ENCODE measurements at places on chromosomes 4 and X.
A peak's percentile ranks its signal among the peaks of the same experiment; 100 is the strongest.

- no peaks in the 10 kb centered on the region for H3K36me3 ChIP-seq
Measured at GRCh38 chr4:124839786-124840390, 127.4 kb upstream of the ANKRD50 start.

GRCh38 chr4:158316264-158316663 is 106.0 kb downstream of the TMEM144 start:
- H3K4me1 ChIP-seq, result no peaks in the 10 kb centered on the region
- no peak overlapping the region for H3K4me3 ChIP-seq
- no peak for DNase-seq
- H3K36me3 ChIP-seq, result no peaks in the 10 kb centered on the region
- H3K27me3 ChIP-seq, result no peaks in the 10 kb centered on the region
- no peak overlapping the region for H3K27ac ChIP-seq

GRCh38 chrX:133215017-133215416 is 3.1 kb downstream of the TFDP3 start:
- H3K27ac ChIP-seq, result no peak overlapping the region
- no peaks in the 10 kb centered on the region for H3K36me3 ChIP-seq
- no peak for DNase-seq

- DNase-seq, result no peak
- H3K36me3 ChIP-seq, result no peaks in the 10 kb centered on the region
- H3K4me3 ChIP-seq, result no peak overlapping the region
- H3K27me3 ChIP-seq, result no peaks in the 10 kb centered on the region
- peaks cover 19% of the 10 kb centered on the region for H3K4me1 ChIP-seq
Measured at GRCh38 chr4:8744083-8744805, 127.4 kb downstream of the HMX1 start.

- no peaks in the 10 kb centered on the region for H3K4me1 ChIP-seq
- no peak overlapping the region for H3K4me3 ChIP-seq
- DNase-seq, result no peak
- H3K27ac ChIP-seq, result no peak overlapping the region
Measured at GRCh38 chr4:81084634-81085033, 54.1 kb downstream of the BMP3 start.

GRCh38 chr4:13653766-13654161 is 26.2 kb upstream of the BOD1L1 start:
- no peak overlapping the region for H3K27ac ChIP-seq
- no peaks in the 10 kb centered on the region for H3K36me3 ChIP-seq
- no peaks in the 10 kb centered on the region for H3K27me3 ChIP-seq
- no peak for DNase-seq
- peaks cover 8% of the 10 kb centered on the region for H3K4me1 ChIP-seq

GRCh38 chrX:40933132-40933705 is 152.0 kb upstream of the USP9X start:
- no peak for DNase-seq
- peaks cover 2% of the 10 kb centered on the region for H3K27me3 ChIP-seq
- H3K36me3 ChIP-seq, result no peaks in the 10 kb centered on the region
- H3K4me1 ChIP-seq, result peaks cover 2% of the 10 kb centered on the region
- no peak overlapping the region for H3K4me3 ChIP-seq
- H3K27ac ChIP-seq, result no peak overlapping the region

DNA sequence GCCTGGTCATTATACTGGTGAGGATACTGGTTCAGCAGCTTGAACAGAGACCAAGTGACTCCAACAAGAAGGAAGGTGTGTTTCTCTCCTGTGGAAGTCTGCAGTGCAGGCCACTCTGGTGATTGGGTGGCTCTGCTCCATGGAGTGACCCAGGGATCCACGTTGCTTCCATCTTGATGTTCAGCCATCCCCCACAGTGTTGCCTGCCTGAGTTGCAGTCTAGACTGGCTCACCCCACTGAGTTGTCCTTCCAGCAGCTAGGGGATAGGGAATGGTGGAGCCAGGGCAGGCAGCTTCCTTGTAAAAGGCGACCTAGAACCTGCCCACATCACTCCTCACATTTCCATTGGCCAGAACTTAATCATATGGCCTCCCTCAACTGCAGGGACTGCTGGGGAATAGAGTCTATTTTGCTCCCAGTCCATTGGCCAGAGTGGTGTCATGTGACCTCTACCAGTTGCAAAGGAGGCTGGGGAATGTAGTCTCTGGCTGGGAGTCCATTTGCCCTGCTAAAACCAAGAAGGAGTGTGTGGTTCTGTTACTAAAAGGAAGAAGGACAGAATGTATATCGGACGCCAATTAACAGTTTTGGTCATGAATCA is 8.0 kb downstream of the MAN2B2 start:
- no peak overlapping the region for H3K4me3 ChIP-seq
- H3K27me3 ChIP-seq, result no peaks in the 10 kb centered on the region
- H3K4me1 ChIP-seq, result no peaks in the 10 kb centered on the region
- DNase-seq, result no peak

DNA sequence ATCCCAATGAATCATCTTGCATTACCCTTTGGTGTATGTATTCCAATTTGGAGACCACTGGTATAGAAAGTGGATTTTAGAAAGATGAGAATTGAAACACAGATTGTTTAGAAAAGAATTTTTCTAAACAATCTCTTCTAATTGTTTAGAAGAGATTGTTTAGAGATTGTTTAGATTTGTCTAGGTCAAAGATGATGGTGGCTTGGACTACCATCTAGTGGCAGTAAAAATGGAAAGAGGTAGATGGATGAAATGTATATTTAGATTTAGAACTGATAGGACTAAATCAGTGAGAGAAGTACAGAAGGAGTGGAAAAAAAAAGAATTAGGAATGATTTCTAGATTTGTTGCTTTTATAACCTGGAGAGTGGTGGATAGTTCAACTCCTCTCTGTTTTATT is 70.6 kb downstream of the ARSJ start:
- no peaks in the 10 kb centered on the region for H3K36me3 ChIP-seq
- DNase-seq, result no peak
- H3K4me3 ChIP-seq, result no peak overlapping the region

DNA sequence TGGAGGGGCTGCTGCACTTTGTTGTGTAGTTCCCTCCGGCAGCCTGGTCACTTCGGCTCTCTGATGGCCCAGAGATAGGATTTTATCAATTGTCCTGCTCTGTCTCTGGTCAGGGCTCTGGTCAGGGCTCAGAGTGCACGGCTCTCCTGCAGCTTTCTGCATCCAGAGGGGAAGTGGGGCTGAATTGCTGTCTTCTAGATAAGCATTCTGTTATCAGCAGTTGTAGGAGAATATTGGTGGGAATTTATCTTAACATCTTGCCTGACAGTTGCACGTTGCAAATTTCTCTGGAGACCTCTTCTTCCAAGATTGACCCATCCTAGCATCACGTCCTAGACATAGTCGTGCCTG is 62.8 kb downstream of the FAM193A start:
- peaks cover 16% of the 10 kb centered on the region for H3K4me1 ChIP-seq
- no peak for DNase-seq
- peaks cover 10% of the 10 kb centered on the region for H3K36me3 ChIP-seq
- no peak overlapping the region for H3K27ac ChIP-seq
- no peak overlapping the region for H3K4me3 ChIP-seq

DNA sequence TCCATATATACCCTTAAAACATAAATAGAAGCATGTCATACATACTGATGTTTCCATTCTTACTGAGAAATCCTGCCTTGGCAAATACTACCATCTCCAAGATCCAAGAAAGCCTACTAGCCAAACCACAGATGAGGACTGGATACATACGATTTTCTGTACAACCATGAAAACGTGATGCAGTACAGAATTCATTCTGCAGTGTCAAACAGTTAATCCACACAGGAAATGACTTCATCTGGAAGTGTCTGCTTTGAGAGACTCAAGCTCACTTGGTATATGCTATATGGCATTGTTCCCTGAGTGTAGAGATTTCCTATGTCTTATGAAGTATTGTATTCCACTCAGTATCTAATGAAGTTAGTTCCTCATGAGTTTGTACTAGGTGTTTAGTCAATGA is 94.3 kb downstream of the CT47B1 start:
- H3K27me3 ChIP-seq, result no peaks in the 10 kb centered on the region
- DNase-seq, result no peak
- H3K27ac ChIP-seq, result no peak overlapping the region
- H3K4me1 ChIP-seq, result peaks cover 1% of the 10 kb centered on the region

DNA sequence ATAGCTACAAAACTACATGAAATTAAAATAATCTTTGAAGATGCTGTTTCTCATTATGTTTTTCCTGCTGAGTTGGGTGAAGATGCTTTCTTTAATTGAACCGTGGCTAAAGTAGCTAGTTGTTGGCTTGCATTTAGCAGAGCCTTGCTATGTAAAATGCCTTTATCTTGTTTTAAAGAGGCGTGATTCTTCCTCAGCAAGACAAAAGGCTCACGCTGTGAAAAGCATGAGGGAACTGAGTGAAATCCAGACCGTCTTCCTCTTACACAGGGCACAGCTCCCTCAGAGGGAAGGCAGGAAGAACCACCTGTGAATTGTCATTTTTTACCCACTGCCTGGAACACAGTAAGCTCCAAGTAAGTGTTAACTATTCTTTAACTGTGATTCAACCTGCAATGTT is 39.0 kb upstream of the ZNF518B start:
- H3K27ac ChIP-seq, result peak overlapping the region; percentile 62
- H3K36me3 ChIP-seq, result no peaks in the 10 kb centered on the region
- DNase-seq, result peak; percentile 45
- no peak overlapping the region for H3K4me3 ChIP-seq
- no peaks in the 10 kb centered on the region for H3K4me1 ChIP-seq

- H3K36me3 ChIP-seq, result no peaks in the 10 kb centered on the region
- H3K4me1 ChIP-seq, result no peaks in the 10 kb centered on the region
- no peak overlapping the region for H3K27ac ChIP-seq
- no peak overlapping the region for H3K4me3 ChIP-seq
- H3K27me3 ChIP-seq, result no peaks in the 10 kb centered on the region
Measured at GRCh38 chrX:122091571-122091970, 1044.2 kb downstream of the GLUD2 start.

DNA sequence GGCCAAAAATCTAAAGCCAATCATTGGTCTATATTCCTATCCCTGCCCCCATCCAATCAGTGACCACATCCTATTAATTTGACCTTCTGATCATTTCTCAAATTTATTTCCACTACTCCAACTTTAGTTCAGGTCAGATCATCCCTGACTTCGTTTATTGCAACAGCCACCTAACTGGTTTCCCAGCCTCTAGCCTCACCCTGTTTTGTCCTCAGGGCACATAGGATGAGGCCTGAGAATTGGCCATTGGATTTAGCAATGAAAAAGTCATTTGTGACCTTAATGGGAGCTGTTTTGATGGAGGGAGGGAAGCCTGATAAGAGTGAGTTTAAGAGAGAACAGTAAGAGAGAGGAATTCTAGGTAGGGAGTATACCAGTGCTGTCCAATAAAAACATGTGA is 155.0 kb downstream of the AMMECR1 start:
- no peak overlapping the region for H3K27ac ChIP-seq
- H3K36me3 ChIP-seq, result no peaks in the 10 kb centered on the region
- H3K27me3 ChIP-seq, result no peaks in the 10 kb centered on the region
- DNase-seq, result no peak
- no peaks in the 10 kb centered on the region for H3K4me1 ChIP-seq

- DNase-seq, result no peak
- no peak overlapping the region for H3K4me3 ChIP-seq
- no peaks in the 10 kb centered on the region for H3K27me3 ChIP-seq
- H3K4me1 ChIP-seq, result peaks cover 3% of the 10 kb centered on the region
Measured at GRCh38 chr4:168614281-168615057, 117.6 kb downstream of the PALLD start.

- H3K4me1 ChIP-seq, result peaks cover 4% of the 10 kb centered on the region
- no peak for DNase-seq
- H3K27ac ChIP-seq, result no peak overlapping the region
- H3K36me3 ChIP-seq, result no peaks in the 10 kb centered on the region
Measured at GRCh38 chr4:176292920-176293319, 23.9 kb upstream of the ASB5 start.

GRCh38 chr4:52701207-52701606 is 42.1 kb upstream of the USP46 start:
- no peaks in the 10 kb centered on the region for H3K27me3 ChIP-seq
- DNase-seq, result no peak
- no peak overlapping the region for H3K4me3 ChIP-seq
- H3K36me3 ChIP-seq, result no peaks in the 10 kb centered on the region
- H3K4me1 ChIP-seq, result no peaks in the 10 kb centered on the region

DNA sequence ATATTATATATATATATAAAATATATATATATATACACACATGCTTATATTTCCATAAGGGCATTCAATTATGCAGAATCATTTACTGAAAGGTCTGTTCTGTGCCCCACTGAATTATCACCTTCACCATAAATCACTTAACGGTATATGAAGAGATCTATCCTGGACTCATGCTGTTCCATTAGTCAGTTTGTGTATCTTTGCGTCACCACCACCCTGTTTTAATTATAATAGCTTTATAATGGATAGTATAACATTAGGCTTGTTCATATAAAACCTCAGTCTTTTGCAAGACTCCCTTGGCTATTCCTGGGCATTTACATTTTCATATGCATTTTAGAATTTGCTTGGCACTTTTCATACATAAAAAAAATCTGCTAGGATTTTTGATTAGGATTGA is 19.1 kb downstream of the WDR17 start:
- H3K4me1 ChIP-seq, result peaks cover 1% of the 10 kb centered on the region
- H3K27ac ChIP-seq, result no peak overlapping the region
- DNase-seq, result no peak
- H3K36me3 ChIP-seq, result no peaks in the 10 kb centered on the region
- no peak overlapping the region for H3K4me3 ChIP-seq

GRCh38 chr4:6241062-6241845 is 28.4 kb upstream of the WFS1 start:
- no peaks in the 10 kb centered on the region for H3K36me3 ChIP-seq
- peaks cover 7% of the 10 kb centered on the region for H3K27me3 ChIP-seq
- no peak overlapping the region for H3K4me3 ChIP-seq
- no peak for DNase-seq
- no peak overlapping the region for H3K27ac ChIP-seq
- no peaks in the 10 kb centered on the region for H3K4me1 ChIP-seq

- H3K27ac ChIP-seq, result no peak overlapping the region
- no peak overlapping the region for H3K4me3 ChIP-seq
- H3K36me3 ChIP-seq, result peaks cover 17% of the 10 kb centered on the region
- H3K27me3 ChIP-seq, result no peaks in the 10 kb centered on the region
- H3K4me1 ChIP-seq, result no peaks in the 10 kb centered on the region
Measured at GRCh38 chrX:153463031-153463430, 7.3 kb downstream of the HAUS7 start.

GRCh38 chrX:100606753-100607152 is 22.0 kb downstream of the TNMD start:
- H3K27me3 ChIP-seq, result no peaks in the 10 kb centered on the region
- no peaks in the 10 kb centered on the region for H3K36me3 ChIP-seq
- no peak overlapping the region for H3K4me3 ChIP-seq
- no peak for DNase-seq
- H3K4me1 ChIP-seq, result no peaks in the 10 kb centered on the region

- no peaks in the 10 kb centered on the region for H3K27me3 ChIP-seq
- DNase-seq, result no peak
- H3K4me1 ChIP-seq, result no peaks in the 10 kb centered on the region
- H3K4me3 ChIP-seq, result no peak overlapping the region
Measured at GRCh38 chr4:83320548-83320947, 14.1 kb downstream of the HPSE start.

DNA sequence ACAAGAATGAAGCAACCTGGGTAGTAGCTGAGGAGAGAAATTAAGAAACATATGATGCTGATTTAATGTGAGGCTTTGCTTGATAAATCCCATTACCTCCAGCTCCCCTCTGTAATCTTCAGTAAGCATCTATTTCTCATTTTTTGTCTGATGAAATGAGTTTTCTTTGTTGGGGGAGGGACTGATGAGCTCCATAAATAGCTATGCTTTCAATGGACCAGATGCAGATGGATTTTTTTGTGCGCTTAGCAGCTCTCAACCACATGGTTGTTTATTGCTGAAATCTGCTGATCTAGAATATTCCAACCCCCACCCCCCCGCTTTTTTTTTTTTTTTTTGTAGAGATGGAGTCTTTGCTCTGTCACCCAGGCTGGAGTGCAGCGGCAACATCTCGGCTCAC is 1082.0 kb downstream of the RAPGEF2 start:
- no peaks in the 10 kb centered on the region for H3K4me1 ChIP-seq
- no peak for DNase-seq
- no peaks in the 10 kb centered on the region for H3K27me3 ChIP-seq
- no peak overlapping the region for H3K4me3 ChIP-seq
